Neural crest cell (in vitro differentiated cells): ENCODE measurements at places on chromosomes 13 and 19. TPM values are rescaled to one million over a fixed set of nuclear protein-coding genes. Genes with fewer than 3 reads are reported as not detected.

GRCh38 chr13:83498045-83498444, 384.2 kb downstream of the SLITRK1 start:
- H3K4me1 ChIP-seq = no peaks in the 10 kb centered on the region
- H3K27ac ChIP-seq = no peak overlapping the region
- H3K36me3 ChIP-seq = no peaks in the 10 kb centered on the region
- H3K4me3 ChIP-seq = no peak overlapping the region

- peaks cover 7% of the 10 kb centered on the region for H3K4me1 ChIP-seq
- no peak overlapping the region for H3K4me3 ChIP-seq
- DNase-seq = peak; percentile 98
- peaks cover 13% of the 10 kb centered on the region for H3K27me3 ChIP-seq
- H3K27ac ChIP-seq = no peak overlapping the region
Observed at GRCh38 chr19:12847159-12848139, 9.1 kb downstream of the MAST1 start.

FSTL3 gene
- total RNA-seq = 7.7 and 8.9 TPM in 2 replicates

ZSCAN4 gene
- total RNA-seq = not detected in 2 replicates

DNA sequence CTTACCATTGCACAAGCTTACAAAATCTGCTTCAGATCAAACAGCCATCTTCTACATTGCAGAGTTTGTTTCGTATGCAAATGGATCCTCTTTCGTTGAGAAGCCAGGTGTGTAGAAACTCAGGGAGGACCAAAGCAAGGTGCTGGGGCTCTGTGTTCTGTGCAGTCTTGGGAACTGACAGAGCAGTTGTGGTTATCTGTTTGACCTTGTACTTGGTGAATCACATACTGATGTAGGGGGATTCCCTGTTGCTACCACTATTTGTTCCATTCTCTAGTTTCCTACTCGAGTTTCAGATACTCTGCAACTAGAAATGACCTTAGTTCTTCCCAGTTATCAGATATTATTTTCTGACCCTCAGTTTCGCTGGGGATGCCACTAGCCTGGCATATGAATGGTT, 95.2 kb upstream of the CLDN10 start:
- H3K4me1 ChIP-seq = no peaks in the 10 kb centered on the region
- H3K4me3 ChIP-seq = no peak overlapping the region
- DNase-seq = no peak
- H3K36me3 ChIP-seq = peaks cover 10% of the 10 kb centered on the region
- no peak overlapping the region for H3K27ac ChIP-seq
- no peaks in the 10 kb centered on the region for H3K27me3 ChIP-seq

GRCh38 chr13:31060220-31060619, 101.5 kb downstream of the HSPH1 start:
- peaks cover 2% of the 10 kb centered on the region for H3K27me3 ChIP-seq
- no peak overlapping the region for H3K27ac ChIP-seq
- no peak for DNase-seq
- no peaks in the 10 kb centered on the region for H3K36me3 ChIP-seq
- no peaks in the 10 kb centered on the region for H3K4me1 ChIP-seq
